ENCODE measurements at places on chromosomes 5 and 9. TPM values are rescaled to one million over a fixed set of nuclear protein-coding genes. Genes with fewer than 3 reads are reported as not detected.

The PCDHGA3 gene
- not detected for total RNA-seq

The SLC2A6 gene
- total RNA-seq = 7.6 TPM

The CCDC183 gene
- total RNA-seq = not detected

The TRIM52 gene
- total RNA-seq = 5.8 TPM

The TEK gene
- 0.07 TPM for total RNA-seq

The PRELID2 gene
- total RNA-seq = 3.8 TPM

The MUSK gene
- total RNA-seq = 2.2 TPM

The ZNF367 gene
- total RNA-seq = 25.8 TPM

The LSM11 gene
- total RNA-seq = 4.3 TPM

The SYK gene
- 7.9 TPM for total RNA-seq

The PTGES gene
- total RNA-seq = 0.23 TPM

The SELENOP gene
- total RNA-seq = 1.5 TPM

The PRR16 gene
- total RNA-seq = 0.30 TPM

The MCC gene
- total RNA-seq = 0.86 TPM

The TCOF1 gene
- 118 TPM for total RNA-seq

The FKTN gene
- total RNA-seq = 8.1 TPM

The SLC25A48 gene
- total RNA-seq = not detected

The CDC25C gene
- total RNA-seq = 20.2 TPM

The CATSPER3 gene
- 1.5 TPM for total RNA-seq

The PARP8 gene
- 0.66 TPM for total RNA-seq

The TAF11L5 gene
- total RNA-seq = not detected

The TRPM6 gene
- 0.17 TPM for total RNA-seq

The WNT8A gene
- not detected for total RNA-seq

The SV2C gene
- total RNA-seq = not detected

The CER1 gene
- not detected for total RNA-seq

The SH3RF2 gene
- total RNA-seq = 0.26 TPM

The TEX48 gene
- total RNA-seq = not detected

The GHR gene
- total RNA-seq = 3.4 TPM

The SPATA31E1 gene
- not detected for total RNA-seq

The FOXD4L4 gene
- not detected for total RNA-seq

The C1QTNF2 gene
- 1.2 TPM for total RNA-seq

The PJA2 gene
- total RNA-seq = 43.8 TPM

The UGT3A2 gene
- total RNA-seq = not detected

The OTP gene
- not detected for total RNA-seq

The STPG3 gene
- not detected for total RNA-seq

The DAPK1 gene
- total RNA-seq = 44.6 TPM

The GFI1B gene
- total RNA-seq = not detected

The ZDHHC11 gene
- not detected for total RNA-seq

The IFNA2 gene
- total RNA-seq = not detected

The SLC36A2 gene
- total RNA-seq = not detected

The PHPT1 gene
- 74.1 TPM for total RNA-seq

The ADRA1B gene
- total RNA-seq = 0.25 TPM

The GARIN3 gene
- total RNA-seq = not detected

The ALDH1A1 gene
- not detected for total RNA-seq

The PCDHA5 gene
- not detected for total RNA-seq

The RNF183 gene
- total RNA-seq = not detected
